Stimulated activated CD8-positive, alpha-beta memory T cell treated with anti-CD3 and anti-CD28 coated beads, Interleukin-15, amount 100 ng/mL, for 4 hours (primary cell): ENCODE measurements at places on chromosomes 2 and 18.

DNA sequence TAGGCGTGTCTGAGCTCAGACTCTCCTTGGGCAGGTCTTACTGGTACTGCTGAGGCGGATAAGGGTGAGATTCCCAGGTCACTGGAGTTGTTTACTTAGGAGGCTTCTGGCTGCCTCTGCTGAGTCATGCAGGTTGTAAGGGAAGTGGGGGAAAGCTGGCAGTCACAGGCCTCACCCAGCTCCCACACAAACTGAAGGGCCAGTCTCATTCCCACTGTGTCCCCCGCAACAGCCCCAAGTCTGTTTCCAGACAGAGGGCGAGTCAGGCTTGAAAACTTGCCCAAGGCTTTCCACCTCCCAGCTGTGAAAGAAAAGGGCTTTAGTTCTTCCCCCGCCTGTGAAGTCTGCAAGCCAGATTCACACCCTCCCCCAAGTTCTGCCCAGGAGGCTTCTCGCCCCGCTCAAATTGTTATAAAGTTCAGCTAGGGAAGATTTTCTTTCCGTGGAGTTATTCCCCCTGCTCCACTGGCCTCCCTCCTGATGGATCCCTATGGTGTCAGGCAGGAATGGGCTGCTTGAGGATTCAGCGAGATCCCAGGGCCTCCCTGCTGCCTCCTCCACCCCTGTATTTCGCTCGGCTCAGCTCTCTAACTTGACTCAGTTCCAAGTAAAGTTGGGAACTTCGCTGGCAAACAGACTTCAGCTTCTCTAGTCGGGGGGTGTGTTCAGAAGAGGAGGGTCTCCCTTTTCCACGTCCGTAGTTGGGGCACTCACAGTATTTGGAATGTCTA, 248.6 kb downstream of the NR4A2 start:
- DNase-seq: no peak

DNA sequence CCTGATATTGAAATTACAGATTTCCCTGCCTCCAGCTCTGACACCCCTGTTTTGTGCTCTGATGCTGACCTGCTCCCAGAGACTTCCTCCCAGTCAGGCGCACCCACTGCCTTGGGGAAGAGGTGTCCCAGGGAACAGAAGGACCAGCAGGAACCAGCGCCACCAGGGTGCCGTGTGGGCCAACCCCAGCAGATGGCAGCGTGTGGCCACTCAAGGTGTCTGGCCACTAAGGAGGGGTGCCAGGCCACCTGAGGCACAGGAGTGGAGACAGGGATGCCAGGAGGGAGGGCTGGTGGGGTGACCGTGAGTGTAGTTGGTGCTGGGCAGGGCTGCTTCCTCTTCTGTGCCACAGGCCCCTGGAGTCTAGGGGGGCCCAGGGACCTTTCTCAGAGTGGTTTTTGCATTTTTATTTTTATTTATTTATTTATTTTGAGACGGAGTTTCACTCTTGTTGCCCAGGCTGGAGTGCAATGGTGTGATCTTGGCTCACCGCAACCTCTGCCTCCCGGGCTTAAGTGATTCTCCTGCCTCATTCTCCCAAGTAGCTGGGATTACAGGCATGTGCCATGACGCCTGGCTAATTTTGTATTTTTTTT, 56.0 kb downstream of the TEX44 start:
- DNase-seq: no peak

DNA sequence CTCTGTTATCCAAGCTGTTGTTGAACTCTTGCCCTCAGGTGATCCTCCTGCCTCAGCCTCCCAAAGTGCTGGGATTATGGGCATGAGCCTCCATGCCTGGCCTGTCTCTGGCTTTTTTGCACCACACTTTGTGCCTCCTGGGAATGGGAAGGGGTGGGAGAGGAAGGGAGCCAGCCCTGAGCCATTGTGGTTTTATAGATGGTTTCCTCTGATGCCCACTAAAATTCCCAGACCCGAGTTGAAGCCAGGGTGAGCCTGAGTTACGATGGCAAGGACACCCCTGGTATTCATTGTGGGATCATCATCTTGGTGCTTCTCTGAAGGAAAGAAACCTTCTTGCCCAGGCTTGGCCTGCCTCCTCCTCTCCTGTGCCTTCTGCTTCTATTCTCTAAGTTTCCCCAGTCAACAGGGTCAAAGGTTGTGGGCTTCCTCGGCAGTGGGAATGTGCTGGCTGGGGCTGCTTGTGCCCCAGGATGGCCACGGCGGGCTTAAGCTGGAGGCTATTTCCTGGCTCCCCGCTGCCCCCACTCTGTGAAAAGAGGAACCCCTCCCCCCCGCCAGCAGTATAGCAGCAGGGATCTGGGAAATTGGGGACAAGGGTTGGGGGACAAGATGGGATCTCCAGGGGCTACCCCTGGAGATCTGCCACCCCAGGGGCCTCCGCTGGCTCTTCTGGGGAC, 106.2 kb downstream of the STPG4 start:
- no peak for DNase-seq

- DNase-seq: no peak
Measured at GRCh38 chr18:57793302-57793986, 9.7 kb downstream of the ATP8B1 start.

DNA sequence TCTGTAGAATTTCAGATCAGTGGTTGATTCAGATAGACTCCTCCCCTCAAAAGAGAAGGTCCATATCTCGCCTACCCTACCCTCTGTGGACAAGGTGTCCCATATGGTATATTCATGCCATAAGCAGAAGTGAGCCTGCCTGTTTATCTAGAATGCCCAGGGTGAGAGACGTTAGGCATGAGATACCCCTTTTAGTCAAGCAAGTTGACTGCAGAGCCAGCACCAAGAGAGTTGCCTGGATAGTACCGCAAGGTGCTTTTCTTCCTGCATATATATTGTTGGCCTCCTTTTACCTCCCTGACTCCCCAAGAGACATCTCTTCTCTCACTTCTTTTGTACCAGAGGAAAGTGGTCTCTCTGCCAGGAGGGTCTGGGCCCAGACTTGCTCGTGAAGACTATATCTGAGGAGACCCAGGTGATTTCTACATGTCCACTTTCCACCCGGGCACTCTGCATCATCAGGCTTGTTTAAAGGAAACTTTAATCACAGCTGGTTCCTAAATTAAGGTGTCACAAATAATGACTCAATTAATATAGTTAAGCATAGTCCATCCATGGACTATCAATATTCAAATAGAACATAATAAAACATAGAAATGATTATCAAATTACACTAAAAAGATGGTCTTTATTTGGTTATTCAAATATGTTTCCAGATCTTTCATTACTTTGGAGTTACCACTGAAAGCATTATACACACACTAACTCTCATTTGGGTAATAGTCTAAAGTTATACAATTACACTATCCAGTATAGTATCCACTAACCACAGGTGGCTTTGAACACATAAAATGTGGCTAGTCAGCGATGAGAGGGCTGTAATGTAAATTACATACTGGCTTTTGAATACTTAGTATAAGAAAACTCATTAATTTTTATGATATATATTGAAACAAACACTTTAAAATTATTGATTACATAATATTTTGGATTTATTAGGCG, 4.1 kb downstream of the ITGA4 start:
- no peak for DNase-seq

- peak; percentile 67 for DNase-seq
Measured at GRCh38 chr2:8678731-8679566, 2.9 kb upstream of the ID2 start.
